ENCODE measurements at places on chromosomes 7 and 10. TPM values are rescaled to one million over a fixed set of nuclear protein-coding genes. Genes with fewer than 3 reads are reported as not detected.

Gene SPAG6
- not detected for polyA plus RNA-seq

Gene CCDC172
- not detected for polyA plus RNA-seq

Gene TEX47
- polyA plus RNA-seq = not detected

Gene THAP5
- polyA plus RNA-seq = 23.8 TPM

Gene PAX4
- not detected for polyA plus RNA-seq

Gene HOXA5
- 1.3 TPM for polyA plus RNA-seq

Gene DNA2
- 1.8 TPM for polyA plus RNA-seq

Gene SYNPO2L
- 0.33 TPM for polyA plus RNA-seq

DNA sequence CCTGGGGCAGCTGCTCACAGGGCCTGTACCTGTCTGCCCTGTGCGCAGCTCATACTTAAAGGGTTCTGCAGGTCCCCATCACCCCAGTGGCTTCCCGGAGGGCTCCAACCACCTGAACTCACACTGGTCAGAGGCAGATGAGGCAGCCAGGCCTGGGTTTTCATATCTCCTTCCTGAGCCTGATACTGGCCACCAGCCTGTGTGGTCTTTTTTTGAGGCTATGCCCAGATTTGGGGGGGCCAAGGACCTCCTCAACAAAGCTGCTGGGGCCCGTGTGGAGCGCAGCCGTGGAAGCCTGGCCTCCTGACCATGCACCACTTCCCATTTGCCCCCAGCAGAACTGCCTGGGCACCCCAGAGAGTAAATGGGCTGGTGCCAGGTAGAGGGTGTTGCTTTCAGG, 25.7 kb downstream of the PNLIPRP2 start:
- DNase-seq = no peak

- DNase-seq = no peak
Observed at GRCh38 chr10:118330295-118331076, 11.6 kb downstream of the FAM204A start.

DNA sequence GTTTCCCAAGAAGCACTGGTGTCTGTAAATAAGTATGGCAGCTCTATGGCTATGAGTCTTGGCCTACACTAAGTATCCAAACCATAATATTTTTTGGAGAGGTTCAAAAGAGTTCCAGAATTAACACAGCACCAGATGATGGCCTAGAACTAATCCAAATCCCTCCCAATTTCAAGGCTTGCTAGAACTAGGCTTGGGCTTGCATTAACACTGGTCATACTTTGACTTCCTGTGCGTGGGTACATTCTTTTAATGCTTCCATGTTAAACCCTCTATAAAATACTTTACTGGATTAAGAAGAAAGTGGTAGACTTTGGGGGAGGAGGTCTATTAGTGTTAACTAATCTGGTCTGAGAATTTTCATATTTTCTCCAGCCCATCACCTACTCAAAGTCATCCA, 3.1 kb downstream of the AASS start:
- peak; percentile 19 for DNase-seq

GRCh38 chr7:158559356-158559755, 28.3 kb downstream of the PTPRN2 start:
- DNase-seq = no peak

- no peak for DNase-seq
Observed at GRCh38 chr10:128877936-128878335, 589.1 kb upstream of the MGMT start.

DNA sequence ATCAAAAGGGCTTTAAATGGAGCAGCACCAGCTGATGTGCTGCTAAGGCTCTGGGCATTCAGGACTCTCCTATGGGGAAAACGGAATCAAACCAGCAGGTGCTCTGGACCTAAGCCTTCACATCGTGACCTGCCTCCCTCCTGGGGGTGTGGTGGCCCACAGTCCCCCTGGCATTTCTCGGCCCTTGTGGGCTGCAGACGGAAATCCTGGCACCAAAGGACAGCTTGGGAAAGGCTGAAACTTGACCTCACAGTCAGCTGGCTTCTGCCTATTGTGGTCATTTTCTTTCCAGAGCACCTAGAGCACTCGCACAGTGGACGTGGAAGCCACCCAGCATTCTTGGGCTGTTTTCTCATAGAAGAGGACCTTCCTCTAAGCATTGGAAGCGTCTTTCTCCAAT, 74.8 kb downstream of the TPST1 start:
- no peak for DNase-seq

GRCh38 chr10:98778277-98778759, 331.6 kb upstream of the HPS1 start:
- DNase-seq = no peak

DNA sequence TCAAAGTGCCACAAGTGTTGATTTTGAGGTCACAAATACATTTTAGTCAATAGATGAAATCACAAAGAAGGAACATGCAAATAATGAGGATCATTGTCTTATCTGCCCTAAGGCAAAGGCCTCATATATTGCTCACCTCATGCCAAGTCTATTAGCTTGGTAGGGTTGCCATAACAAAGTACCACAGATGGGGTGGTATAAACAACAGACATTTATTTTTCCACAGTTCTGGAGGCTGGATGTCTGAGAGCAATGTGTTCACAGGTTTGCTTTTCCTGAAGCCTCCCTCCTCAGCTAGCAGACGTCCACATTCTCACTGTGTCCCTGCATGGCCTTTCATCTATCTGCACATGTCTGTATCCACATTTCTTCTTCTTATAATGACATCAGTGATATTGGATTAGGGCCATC, 59.6 kb downstream of the RELN start:
- no peak for DNase-seq

DNA sequence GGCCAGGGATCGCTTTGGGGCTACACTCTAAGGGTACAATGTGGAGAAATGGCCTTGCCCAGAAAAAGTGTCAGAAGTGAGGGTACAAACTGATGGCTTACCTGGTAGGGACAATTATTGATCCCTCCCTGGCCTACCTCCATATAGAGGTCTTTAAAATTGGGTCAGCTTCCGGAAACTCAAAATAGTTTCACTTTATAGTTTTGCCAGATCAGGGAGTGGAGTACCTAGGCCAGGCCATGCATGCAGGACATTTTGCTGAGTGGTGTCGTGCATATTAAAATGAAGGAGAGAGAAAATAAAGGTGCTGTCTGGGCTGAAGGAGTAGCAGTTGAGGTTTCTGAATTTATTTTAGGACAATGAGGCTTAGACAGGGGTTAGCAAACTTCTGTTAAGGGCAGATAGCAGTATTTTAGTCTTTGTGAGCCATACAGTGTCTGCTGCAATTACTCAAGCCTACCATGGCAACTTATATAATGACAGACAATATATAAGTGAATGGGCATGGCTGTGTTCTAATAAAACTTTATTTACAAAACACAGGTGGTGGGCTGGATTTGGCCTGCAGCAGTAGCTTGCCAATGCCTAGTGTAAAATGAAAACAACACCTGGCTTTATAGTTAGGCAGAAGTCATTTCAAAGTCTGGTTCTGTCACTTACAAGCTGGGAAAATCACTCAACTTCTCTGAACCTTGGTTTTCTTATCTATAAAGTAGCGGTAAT, 176.9 kb upstream of the AOAH start:
- no peak for DNase-seq

DNA sequence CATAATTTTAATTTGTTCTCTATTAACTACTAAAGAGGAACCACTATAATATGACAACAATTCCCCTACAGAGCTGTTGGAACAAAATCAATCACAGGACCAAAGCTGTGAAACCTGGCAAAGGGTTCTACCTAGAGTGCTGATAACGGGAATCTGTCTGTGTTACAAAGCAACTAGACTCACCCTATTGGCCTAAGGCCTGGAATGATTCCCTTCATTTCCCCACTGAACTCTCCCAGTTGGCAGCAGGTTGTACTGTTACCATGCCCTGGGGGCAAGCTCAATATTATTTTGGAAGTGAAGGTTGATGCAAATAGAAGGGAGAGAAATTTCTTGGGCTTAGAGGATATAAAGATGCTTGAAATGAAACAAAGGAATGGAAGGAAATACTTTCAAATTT, 81.8 kb downstream of the SEMA3A start:
- DNase-seq = peak; percentile 22

DNA sequence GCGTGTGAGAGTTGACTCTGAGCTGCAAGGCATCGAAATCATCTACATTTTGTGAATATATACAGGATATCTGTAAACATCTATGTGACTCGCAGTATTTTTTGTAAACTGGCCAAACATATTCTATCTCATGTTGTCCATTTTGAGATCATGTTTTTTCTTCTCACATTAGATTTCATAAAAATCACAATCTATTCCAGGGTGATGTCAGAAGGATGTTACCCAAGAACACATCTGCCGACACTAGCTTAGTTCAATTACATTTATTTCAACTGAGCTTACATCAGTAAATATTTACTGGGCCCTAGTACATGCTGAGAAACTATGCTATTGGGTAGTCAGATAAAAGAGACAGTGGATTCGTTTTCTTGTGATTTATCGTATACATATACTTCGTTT, 2.5 kb upstream of the BUB3 start:
- DNase-seq = no peak

DNA sequence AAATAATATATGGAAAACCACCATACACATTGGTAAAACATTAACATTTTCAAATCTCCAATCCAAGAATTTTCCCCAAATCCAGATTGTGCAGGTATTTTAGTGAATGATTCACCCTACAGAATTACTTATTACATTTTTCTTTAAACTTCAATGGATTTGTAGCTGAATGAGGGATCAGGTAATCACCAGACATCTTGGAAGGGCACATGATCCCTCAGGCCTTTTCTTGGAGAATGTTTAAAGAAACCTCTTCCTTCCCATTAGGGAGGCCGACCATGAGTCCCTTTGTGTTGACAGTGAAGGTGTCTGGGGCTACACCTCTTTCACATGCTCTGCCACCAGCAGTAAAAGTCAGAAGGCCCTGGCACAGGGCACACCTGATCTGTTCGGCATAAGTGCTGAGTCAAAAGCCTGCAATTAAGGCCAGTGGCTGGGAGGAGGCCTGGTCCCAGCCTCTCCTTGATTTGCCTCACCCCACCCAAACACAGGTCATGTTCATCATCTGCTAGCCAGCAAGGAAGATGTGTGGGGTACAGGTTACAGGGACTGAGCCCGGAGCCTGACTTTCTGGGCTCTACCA, 207.7 kb downstream of the SNX10 start:
- no peak for DNase-seq

DNA sequence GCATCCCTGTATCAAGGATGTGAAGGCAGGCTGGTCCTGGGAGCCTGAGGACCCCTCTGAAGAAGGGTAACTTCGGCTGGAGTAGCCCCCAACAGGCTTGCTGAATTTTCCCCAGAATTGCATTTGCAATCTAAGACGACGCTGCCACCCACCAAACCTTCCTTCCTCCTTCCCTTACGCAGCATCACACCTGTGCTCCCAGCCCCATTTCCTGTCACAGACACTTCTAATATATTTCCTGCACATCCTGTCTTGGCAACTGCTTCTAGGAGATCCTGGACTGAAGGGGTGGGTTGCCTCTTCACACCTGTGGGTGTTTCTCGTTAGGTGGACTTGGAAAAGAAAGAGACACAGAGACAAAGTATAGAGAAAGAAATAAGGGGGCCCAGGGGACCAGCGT, 9.4 kb upstream of the PGAM1 start:
- DNase-seq = no peak

- no peak for DNase-seq
Observed at GRCh38 chr10:104521901-104522694, 119.0 kb upstream of the SORCS3 start.

DNA sequence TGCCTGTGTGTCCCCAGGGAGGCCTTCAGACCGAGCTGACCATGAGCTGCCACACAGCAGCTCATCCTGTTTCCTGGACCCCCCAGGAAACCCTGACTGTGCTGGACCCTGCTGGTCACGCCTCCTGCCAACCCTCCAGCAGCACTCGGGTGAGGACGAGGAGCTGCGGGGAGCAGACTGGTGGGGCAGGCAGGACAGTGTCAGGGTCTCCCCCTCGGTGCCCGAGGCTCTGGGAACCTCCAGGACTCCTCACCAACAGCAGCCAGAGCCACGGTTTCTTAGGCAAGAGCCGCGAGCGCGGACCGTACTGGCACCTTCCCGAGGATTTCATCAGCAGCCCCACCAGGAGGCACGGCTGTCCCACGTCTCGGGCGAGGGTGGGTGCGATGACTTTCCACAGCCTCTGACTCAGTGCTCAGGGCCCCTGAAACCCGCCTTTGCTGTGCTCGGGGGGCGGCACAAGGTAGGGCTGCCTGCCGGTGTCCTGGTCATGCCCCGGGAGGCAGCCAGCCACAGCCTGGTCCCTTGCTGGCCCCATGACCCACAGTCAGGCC, 186.9 kb downstream of the ELFN1 start:
- DNase-seq = no peak

DNA sequence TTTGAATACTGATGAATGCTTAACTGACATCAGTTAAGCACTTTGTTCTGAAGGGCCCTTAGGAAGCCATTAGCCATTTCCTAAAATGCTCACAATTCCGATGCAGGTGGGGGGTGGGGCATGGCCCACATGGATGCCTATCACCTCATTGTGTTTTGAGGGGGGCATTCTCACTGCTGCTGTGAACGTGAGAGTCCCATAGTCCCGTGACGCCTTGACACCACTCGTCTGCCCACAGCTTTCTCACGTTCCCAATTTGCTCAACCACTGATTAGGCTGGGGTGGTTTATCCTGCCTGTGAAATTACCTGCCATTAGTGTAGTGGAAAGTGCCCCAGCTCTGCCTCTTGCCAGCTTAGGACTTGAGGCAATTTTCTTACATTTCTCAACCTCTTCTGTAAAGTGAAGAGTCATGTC, 31.9 kb downstream of the DUSP5 start:
- DNase-seq = peak; percentile 56

DNA sequence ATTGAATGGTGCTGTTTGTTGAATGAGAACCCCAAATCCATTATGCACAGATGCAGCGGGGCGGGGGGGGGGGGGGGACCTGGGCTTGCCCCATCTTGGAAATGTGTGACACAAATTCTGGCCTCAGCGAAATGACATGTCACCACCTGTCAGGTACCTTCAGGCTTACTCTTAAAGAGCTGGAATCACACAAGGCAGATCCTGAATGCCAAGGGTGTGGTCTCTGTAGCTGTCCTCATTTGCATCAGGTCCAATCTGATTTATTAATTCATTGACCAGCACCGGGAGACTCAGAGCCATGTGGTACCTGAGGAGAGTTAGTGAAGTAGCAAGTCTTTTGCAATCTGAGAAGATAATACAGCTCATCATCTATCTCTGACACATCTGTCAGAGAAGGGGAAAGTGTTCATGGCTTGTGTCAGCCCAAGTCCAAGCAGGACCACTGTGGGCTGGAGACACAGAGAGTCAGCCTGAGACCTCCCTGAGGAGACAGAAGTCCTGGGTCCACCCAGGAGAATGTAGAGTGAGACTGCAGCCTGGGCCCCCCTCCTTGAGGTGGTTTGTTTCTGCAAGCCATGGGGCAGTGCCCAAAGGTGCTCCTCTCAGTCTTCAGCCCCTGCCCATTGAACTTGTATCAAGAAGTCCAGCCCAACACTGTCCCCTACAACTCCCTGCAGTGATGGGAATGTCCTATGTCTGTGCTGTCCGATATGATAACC, 46.7 kb downstream of the ADCYAP1R1 start:
- no peak for DNase-seq
